ENCODE measurements at places on chromosomes 5 and 9.

- DNase-seq, result no peak
Measured at GRCh38 chr9:98790842-98791607, 5.3 kb downstream of the ANKS6 start.

GRCh38 chr9:12614488-12614887 lies 78.7 kb upstream of the TYRP1 start:
- no peak for DNase-seq

DNA sequence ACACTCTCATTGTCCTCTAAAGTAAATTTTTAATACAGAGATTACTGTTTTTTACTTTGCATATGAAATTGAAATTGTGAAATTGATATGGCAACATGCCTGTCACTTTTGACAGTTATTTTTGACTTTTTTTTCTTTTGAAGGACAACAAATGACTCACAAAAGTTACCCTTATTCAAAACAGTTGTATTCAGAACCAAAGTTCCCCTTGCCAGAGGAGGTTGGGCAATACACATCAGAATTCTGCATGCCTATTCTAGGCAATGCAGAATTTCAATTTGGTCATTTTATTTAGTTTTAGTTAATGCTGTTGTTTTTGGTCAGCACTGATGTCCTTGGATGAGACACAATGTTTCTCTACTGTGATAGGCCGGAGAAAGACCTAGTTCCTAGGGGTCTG lies 299.1 kb upstream of the PRR16 start:
- DNase-seq, result no peak

- no peak for DNase-seq
Measured at GRCh38 chr5:53091289-53091688, 18.3 kb downstream of the MOCS2 start.

DNA sequence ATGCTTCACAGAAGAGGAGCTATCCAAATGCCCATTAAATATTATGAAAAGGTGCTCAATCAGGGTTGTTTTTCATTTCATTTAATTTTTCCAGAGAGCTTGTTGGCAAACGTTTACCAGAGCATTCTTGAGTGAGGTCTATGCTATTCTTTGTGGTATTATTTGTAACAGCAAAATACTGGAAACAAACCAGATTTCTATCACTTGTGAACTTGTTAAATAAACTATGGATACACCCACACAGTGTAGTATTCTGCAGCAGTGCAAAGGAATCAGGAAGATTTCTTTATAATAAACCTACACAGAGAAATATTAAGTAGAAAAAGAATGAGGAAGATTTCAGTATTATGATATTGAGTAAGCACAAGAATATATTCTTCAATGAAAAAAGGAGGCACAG lies 15.0 kb upstream of the SLC1A1 start:
- no peak for DNase-seq

DNA sequence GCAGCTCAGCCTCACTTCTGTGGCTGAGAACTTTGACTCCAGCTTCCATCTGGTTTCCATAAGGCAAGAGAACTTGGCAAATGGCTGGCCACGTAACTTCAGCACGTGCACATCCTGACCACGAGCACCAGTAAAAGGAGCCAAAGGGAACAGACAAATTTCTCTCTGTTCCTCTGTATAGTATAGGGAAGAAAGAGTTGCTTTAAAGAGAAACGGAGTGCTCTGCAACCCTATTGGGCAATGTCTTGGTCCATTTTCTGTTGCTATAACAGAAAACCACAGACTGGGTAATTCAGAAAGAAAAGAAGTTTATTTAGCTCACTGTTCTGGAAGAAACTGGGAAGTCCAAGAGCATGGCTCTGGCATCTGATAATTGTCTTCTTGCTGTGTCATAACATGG lies 558.7 kb downstream of the ACTL7B start:
- DNase-seq, result no peak

- no peak for DNase-seq
Measured at GRCh38 chr5:68415177-68416085, 199.9 kb downstream of the PIK3R1 start.

DNA sequence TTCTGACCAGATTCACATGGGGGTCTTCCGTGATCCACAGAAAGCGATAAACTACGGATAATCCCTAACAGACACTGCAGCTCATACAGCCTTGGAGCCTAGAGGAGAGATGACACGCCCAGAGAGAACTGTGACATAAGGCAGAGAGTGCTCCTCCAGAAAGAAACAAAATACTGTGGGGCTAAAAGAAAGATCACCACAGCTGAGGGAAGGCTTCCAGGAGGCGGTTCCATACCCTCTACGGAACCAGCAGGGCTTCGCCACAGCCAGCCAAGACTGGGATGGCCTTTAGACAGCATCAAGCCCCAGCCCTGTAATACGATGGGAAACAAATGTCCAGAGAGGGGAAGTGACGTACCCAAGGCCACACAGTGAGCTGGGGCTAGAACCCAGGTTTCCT lies 19.3 kb downstream of the GPX3 start:
- DNase-seq, result no peak

- no peak for DNase-seq
Measured at GRCh38 chr5:57311251-57311650, 137.4 kb downstream of the GPBP1 start.

GRCh38 chr5:102286476-102286875 lies 9.6 kb downstream of the SLCO4C1 start:
- no peak for DNase-seq

GRCh38 chr5:106094204-106094607 lies 1576.5 kb downstream of the EFNA5 start:
- DNase-seq, result peak; percentile 26

DNA sequence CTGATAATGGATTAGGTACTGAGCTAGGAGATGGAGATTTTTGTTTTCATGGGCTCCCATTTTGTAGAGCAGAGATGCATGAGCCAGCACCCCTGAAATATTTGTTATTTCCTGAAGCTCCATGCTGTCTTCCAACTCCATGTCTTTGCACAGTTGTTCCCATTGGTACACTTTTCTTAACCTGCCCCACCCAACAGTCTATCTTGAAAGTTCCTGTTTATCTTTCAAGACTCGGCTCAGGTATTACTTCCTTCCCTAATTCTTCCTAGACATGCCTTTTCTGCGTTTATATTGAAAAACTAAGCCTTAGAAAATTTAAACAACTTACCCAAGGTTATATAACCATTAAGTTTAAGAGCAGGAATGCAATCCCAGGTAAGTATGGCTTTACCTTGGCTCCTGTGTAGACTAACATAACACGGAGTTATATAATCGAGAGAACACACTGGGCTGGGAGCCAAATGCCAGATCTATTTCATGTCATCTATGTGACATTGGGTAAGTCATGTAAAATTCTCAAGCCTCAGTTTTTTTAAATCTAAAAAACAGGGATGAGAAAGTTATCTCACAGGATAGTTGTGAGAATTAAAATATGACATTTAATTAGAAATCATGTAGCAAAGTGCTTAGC lies 67.4 kb downstream of the LIX1 start:
- DNase-seq, result no peak

DNA sequence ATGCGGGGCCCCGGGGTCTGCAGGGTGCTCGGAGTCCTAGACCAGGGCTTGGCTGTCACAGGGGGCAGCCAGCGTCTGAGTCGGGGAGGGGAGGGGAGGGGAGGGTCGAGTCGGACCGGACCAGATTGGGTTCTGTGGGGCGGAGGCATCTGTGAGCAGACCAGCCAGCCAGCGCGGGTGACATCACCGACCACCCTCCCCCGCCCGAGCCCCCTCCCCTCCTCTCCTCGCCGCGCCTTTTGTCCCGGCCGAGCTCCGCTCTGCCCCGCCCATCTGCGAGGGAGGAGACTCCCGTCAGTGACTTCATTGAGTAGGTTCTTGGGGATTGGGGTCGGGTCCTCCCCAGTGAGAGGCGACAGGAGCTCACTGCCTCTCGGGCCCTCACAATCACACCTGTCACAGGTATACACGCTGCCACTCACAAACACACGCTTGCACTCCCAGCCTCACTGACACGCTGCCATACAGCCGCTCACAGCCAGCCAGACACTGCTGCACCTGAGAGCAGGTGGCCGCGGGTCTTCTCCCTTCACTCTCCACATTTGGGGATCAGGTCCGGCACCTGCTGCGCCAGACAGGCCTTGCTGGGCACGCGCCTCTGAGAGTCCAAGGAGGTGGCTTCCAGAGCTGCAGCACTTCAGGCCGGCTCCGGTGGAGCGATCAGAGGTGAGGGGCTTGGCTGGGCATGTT lies 546 bp downstream of the DNAJB5 start:
- no peak for DNase-seq

DNA sequence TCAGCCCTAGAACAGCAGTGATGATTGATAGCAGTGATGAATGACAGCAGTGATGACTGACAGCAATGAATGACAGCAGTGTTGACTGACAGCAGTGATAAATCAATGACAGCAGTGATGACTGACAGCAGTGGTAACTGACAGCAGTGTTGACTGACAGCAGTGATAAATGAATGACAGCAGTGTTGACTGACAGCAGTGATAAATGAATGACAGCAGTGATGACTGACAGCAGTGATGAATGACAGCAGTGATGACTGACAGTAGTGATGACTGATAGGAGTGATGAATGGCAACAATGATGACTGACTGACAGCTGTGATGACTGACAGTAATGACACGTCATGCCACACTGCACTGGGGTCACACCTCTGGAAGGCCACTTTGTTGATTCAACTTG lies 106.8 kb downstream of the ENTREP1 start:
- DNase-seq, result no peak

- DNase-seq, result no peak
Measured at GRCh38 chr5:179373101-179373934, 28.1 kb upstream of the ADAMTS2 start.

DNA sequence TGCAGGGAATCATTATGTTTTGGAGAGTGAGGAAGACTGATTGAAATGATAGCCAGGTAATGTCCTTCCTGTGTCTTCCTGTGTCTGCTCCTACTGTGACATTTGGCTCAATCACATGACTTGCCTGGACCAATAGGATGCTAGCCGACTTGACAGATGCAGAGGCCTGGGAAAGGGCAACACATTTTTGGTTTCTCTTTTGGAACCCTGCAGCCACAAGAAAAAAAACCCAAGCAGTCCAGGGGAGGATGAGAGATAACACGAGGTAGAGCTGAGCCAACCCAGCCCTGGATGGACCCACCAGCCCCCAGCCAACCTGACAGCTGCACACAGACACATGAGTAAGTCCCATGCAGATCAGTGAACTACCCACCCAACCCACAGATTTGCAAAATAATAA lies 256.1 kb upstream of the SMARCA2 start:
- DNase-seq, result no peak

DNA sequence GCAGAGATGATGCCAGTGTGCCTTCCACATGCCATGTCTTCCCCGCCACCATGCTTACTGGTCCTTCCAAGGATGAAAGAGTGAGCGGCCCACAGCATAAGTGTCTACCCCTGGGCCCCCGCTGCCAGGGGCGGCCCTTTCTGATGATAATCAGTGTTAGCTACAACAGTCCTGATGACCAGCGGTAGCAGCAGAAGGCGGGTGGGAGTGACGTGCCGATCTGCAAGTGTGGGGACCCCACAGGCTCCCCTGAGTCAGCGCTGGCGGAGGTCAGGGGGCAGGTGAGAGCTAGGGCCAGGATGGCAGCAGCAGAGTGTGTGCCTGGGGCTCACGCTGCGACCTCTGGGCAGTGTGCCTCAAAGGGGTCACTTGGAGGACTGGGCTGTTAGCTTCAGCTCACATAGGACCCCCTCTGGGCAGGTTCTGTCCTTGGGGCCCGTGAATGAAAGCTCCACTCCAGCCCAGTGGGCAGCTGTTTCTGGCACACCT lies 80.4 kb downstream of the HMCN2 start:
- DNase-seq, result no peak

All from NCI-H510A (cell line).